Activated CD8-positive, alpha-beta memory T cell treated with anti-CD3 and anti-CD28 coated beads for 48 hours (primary cell): ENCODE measurements at places on chromosomes 16 and 17.

DNA sequence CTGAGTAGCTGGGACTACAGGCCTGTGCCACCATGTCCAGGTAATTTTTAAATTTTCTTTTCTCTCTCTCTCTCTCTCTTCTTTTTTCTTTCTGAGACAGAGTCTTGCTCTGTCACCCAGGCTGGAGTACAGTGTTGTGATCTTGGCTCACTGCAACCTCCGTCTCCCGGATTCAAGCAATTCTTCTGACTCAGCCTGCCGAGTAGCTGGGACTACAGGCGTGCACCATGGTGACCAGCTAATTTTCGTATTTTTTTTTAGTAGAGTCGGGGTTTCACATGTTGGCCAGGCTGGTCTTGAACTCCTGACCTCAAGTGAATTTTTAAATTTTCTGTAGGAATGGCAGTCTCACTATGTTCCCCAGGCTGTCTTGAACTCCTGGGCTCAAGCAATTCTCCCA, 11.1 kb upstream of the ZNF652 start:
- DNase-seq, result no peak

GRCh38 chr16:57714047-57714446, 19.4 kb downstream of the DRC7 start:
- DNase-seq, result no peak

GRCh38 chr17:7867881-7868329, 10.1 kb downstream of the CYB5D1 start:
- DNase-seq, result no peak

DNA sequence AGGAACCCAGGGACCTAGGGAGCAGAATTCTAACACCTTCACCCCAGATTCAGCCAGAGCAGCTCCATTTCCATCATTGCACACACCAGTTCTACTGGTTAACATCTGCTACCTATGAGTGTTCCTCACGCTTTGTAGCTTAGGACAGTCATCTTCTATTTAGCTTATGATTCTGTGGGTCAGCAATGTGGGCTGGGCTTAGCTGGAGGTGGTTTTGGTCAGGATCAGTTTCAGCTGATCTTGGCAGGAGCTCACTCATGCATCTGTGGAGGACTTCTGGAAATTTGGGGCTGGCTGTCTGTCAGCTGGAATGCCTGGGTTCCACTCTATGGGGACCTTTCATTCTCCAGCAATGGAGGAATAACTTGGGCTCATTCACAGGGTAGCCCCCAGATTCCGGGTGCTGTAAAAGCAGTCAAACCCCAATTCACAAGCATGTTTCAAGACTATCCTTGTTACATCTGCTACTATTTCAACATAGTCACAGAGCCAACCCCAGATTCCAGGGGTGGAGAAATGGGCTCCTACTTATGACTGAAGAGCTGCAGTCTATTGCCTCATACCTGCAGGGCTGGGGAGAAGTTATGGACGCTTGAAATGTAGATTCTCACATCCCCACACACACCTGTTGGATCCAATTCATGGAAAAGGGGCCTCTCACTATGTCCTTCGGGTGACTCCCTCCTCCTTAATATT, 3.4 kb upstream of the HP start:
- no peak for DNase-seq

- no peak for DNase-seq
Observed at GRCh38 chr16:47715442-47716083, 254.4 kb downstream of the PHKB start.

GRCh38 chr17:38604479-38605403, 1.0 kb downstream of the SRCIN1 start:
- no peak for DNase-seq

DNA sequence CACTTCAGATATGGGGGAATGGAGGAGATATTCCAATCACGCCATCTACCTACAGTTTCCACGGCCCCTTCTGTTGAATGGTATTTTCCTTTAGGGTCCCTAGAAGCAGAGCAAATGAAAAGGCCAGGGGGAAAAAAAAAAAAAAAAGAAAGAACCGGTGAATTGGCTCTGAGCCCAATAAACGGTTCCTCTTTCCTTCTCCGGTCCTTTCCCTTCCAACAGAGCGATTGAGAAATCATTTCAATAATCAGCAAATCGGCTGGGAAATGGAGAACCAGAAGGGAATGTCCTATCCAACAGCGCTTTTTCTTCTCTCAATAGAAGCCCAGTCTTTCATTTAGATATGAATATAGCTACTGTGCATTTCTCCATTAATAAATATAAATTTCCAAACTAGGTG, 26.8 kb upstream of the HOXB13 start:
- DNase-seq, result no peak

DNA sequence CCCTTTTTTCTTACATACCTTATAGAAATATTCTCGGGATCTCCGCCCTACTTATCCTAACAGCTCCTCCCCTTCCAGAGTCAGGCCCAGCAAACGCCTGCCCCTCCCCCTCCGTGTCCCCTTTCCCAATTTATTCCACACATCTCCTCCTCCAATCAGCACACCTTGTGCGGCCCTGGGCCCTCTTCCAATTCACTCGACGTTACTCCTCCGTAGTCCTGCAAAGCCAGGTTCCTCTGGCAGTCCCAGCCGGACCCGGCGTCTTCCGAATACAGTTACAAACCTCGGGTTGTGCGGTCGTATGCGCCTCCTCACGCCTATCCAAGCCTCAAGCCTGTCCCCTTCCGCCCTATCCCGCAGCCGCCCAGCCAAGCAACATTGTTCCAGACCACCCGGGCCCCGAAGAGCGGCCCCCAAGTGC, 677 bp downstream of the CBX1 start:
- no peak for DNase-seq

DNA sequence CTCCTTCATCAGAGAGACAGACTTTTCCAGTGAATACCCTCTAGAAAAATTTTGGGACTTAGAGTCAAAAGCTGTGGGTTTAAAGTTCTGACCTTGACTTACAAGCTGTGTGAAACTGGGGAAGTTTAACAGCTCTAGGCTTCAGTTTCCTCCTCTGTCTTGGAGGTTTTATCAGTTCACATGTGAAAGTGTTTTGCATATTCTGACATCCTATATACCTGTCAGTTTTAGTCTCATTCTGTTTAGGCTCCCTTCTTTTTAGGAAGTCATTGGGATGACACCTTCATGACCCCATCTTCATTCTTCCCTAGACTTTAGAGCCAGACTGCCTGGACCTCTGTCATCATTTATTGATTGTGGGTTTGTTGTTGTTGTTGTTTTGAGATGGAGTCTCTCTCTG, 44.4 kb downstream of the YPEL2 start:
- DNase-seq, result no peak

GRCh38 chr17:56744721-56745120, 89.0 kb downstream of the C17orf67 start:
- DNase-seq, result no peak

- no peak for DNase-seq
Observed at GRCh38 chr17:76691379-76692191, 19.2 kb downstream of the MXRA7 start.

GRCh38 chr16:3304370-3304769, 860 bp downstream of the TIGD7 start:
- DNase-seq, result no peak

- no peak for DNase-seq
Observed at GRCh38 chr17:40174514-40174913, 2.8 kb upstream of the RAPGEFL1 start.

- DNase-seq, result no peak
Observed at GRCh38 chr16:88692861-88693260, 6.6 kb upstream of the SNAI3 start.
